ENCODE measurements at places on chromosomes 3 and 15.

GRCh38 chr3:14118400-14119381 is 6.0 kb downstream of the CHCHD4 start:
- no peak for DNase-seq

GRCh38 chr3:5297895-5298294 is 110.4 kb downstream of the EDEM1 start:
- no peak for DNase-seq

DNA sequence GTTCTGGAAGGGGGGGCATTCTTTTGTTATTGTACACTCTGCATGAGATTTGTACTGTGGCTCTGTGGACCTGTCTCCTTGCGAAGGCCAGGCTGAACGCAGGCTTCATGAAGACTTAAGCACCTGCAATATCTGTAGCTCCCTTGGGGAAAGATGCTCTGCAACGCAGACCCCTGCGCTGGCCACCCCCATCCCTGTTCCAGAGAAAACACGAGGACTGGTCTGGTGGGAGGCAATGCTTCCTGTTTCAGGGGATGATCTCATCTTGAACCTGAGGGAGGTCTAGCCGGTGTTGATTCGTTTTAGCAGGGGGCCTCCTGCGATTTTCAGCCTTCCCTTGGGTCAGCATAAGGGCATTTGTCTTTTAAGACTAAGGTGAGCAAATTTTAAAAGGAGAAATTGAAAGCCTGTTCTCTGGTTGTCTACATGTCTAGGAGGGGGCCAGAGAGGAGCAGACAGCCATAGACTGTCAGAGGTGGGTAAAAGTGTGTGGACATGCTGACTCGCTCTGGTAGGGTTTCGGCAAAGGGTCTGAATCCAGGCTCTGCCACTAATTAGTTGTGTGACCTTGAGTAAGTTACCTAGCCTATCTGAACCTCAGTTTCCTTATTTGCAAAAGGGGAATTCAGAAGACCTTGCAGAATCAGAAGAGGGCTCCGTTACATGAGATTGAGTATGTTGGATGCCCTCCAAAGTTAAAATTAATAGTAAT is 80.9 kb upstream of the RASGRF1 start:
- no peak for DNase-seq

DNA sequence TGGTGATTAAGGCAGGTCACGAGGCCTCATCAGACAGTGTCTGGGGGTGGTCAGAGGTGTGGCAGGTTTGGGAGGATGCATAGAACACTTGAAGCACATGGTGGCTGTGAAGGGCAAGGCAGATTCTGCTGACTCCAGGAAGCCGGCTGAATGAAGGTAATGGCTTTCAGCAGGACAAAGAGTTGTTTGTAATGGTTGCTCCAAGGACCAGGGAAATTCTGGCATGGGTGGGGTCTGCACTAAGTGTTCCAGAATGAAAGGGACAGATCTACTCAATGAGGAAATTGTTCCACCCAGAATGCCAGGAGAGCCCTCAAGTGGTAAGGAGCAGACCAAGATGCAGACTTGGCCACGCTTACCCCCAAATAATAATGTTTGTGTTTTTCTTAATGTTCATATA is 70.7 kb upstream of the ACAD9 start:
- peak; percentile 29 for DNase-seq

- DNase-seq = no peak
These were observed at the start of gene ATP10A for GRCh38 chr15:25863111-25863967. TSS of gene ATP10A (minus strand) at chr15:25863327. CDS start at chr15:25863096, 231 bp downstream.

DNA sequence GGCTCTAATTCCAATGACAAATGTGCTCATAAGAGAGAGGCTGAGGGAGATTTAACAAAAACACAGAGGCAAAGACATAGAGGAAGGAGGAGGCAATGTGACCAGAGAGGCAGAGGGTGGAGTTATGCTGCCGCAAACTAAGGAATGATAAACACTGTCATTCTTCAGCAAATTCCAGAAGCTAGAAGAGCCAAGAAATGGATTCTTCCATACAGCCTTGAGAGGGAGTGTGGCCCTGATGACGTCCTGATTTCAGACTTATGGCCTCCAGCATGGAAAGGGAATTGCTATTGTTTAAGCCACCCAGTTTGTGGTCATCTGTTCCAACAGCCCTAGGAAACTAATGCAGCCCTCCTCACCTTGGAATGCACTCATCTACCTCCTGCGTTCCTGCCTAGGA is 30.5 kb downstream of the CD47 start:
- no peak for DNase-seq

DNA sequence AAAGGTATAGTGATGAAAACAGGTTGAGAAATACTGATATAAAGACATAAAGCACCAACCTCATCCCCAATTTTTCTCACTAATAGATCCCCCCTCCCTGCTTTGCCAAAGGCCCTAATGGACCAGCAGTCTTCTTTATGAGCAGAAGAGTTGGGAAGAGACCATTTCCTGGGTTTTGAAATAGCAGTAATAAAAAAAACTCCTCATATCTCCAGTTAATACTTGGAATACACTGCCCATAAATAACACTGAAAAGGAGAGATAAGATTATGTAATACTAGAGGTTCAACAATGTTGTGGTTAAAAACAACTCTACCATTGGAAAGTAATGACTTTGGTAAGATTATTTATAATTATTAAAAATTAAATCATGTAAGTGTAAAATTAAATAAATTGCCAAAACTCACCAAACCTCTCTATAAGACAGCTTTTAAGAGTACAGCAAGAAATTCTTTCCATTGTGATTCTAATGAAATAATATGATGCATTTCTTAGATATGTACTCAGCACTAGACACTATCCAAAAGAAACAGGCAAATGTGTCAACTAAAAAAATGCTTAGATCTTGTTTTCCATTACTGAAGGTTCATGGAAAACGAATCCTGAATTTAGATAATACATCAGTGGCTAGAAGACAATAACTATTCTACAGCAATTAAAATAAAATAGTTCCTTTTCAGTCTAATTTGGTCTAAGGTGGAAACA is 88.2 kb downstream of the FAIM start:
- no peak for DNase-seq

- DNase-seq = no peak
These were observed 162.9 kb downstream of the TIGIT start for GRCh38 chr3:114456742-114457141.

DNA sequence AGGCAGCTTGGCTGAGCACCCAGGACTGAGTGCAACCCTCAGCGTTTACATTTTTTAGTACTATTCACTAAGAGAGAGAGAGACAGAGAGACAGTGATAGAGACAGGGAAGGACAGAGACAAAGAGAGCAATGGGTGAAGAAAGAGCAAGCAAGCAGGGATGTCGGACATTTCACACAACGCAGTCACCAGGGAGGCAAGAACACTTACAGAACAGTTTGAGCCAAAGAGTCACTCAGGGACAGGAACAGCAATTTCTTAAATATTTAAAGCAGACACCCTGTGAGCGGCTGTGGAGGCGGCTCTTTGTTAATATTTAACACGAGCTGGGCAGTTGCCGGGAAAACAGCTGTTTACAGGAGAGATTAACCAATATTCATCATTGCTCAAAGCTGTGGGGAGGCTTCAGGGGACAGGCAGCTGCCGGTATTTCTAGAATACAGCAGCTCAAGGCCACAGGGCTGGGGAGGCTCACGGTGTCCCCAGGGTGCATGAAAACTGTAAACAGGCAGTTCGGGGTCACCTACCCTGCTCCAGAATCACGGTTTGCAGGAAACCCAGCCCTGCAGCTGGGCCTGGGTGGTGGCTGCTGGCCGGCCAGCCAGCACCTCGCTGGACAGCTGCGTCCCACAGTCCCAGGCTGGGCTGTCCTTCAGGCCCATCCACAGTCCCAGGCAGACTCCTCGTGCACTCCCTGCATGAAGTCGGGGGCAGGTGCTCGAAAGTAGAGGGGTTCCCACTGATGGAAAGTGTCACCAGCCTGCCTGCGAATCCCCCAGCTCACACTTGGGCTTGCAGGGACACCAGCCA is 38.8 kb upstream of the PCSK6 start:
- no peak for DNase-seq

DNA sequence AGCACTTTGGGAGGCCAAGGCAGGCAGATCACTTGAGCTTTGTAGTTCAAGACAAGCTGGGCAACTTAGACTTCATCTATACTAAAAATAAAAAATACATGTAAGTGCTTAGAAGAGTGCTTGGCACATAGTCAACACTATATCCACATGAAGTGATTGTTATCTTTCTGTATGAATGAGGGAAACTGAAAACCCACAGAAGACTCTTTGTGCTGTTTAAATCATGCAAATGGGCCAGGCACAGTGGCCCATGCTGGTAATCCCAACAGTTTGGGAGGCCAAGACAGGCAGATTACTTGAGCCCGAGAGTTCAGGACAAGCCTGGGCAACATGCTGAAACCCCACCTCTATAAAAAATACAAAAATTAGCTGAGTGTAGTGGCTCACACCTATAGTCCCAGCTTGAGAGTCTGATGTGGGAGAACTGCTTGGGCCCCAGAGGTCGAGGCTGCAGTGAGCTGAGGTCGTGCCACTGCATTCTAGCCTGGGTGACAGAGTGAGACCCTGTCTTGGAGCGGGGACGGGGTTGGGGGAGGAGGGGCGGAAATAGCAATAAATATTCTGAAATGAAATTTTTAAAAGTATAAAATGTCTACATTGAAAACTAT is 129.7 kb downstream of the NR2E3 start:
- no peak for DNase-seq

GRCh38 chr15:64680097-64680496 is 95.3 kb downstream of the RBPMS2 start:
- no peak for DNase-seq

DNA sequence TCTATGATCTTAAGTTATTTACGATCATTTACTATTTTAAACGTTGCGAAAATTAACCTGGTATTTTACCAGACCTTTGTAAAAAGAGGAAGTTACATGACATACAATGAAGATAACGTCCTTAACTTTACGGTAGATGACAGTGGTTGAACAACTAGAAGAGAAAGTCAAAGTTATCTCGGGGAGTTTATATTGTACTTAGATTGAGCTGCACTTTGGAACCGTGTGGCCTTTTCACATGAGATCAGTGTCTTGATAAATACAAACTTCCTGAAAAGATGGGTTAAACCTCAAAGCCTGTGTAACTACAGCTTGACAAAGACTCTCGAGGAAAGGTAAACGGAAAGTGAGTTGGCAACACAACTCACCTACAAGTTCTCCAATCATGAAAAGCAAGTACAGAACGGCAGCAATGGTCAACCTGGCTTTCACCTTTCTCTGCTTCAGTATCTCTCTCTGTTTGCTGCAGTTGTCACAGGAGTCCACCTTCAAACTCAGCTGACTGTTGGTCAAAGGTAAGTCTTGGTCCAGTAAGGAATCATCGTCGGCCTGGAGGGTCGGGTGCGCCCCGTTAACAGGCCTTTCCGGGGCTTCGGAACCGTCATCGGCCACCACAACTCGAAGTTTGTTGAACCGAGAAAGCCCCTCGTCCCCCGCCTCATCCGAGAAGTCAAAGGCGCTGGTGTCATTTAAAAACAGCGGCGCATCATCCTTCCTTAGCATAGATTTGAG is 793 bp downstream of the SLC30A4 start:
- DNase-seq = peak; percentile 12

DNA sequence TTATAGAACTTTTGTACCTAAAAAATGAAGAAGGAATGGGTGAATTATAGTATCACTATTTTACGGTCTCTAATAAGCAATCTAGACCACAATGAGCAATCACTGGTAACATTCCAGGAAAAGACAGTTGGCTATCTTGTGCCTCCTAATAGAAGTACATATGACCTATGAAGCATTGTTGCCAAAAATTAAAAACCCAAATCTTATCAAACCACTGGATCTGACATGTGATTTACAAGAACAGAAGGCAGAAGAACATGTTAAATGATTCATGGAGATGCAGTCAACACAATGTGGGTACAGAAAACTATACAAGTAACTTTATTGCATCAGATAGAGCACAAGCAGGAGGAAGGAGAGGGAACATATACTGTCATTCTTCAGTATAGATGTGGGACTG is 14.5 kb upstream of the HYKK start:
- DNase-seq = no peak

- DNase-seq = no peak
These were observed 163.3 kb downstream of the SPATA16 start for GRCh38 chr3:172977696-172978095.

DNA sequence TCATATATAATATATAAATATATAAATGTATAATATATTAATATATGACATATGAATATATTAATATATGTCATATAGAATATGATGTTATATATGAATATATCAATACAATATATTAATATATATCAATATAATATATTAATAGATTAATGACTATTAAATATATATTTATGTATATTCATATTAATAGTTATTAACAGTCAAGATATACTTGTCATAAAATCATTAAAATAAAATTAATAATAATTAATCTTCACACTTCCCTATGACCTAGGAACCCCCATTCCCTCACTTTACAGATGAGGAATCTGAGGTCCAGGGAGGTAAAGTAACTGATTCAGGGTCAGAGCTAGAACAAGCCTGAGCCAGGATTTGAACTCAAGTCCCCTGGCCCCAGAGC is 70.6 kb upstream of the SLC6A11 start:
- DNase-seq = no peak

DNA sequence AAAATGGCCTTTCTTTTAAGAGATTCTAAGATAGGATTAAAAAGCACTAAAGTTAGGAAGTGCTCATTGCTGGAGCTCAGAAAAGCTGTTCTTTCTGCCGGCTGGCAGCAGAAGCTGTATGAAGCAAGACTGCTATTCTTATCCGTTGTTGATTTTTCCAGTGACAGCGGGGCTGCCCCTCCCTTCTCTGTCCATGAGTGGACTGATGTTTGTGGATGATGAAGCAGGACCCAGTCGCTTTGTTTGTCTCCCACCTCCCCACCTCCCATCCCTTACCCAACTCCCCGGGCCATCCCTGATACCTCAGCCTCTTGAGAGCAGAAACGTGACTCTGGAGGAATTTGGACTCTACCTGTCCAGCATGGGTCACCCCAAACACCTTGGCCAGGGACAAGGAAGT is 10.3 kb upstream of the MUSTN1 start:
- DNase-seq = peak; percentile 48

- no peak for DNase-seq
These were observed 97.3 kb downstream of the AKAP13 start for GRCh38 chr15:85477730-85478129.

DNA sequence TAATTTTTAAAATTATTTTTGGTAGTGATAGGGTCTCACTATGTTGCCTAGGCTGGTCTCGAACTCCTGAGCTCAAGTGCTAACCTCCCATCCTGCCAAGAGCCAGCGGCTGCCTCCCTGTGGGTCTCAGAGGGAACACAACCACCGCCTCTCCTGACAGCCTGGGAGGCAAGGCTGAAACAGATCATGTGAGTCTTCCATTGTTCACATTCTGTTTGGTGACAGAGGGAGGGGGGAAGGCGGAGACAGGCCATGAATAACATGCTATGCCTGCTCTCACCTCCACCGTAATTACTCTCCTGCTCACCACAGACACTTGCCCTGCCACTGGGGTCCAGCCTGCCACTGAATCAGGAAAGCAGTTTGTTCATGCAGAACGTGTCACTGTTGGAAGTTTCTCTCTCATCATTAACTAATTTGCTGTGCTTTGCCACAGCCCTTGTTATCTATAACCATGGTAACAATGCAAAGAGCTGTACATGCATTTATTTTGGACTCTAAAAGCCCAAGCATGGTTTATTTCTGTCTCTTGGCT is 78.4 kb upstream of the RASGRF1 start:
- DNase-seq = peak; percentile 61

- DNase-seq = no peak
These were observed 669.7 kb downstream of the ROBO1 start for GRCh38 chr3:79097964-79098660.

Data from midbrain (tissue), 1 donor.